ENCODE measurements at places on chromosomes 13 and 19.

- DNase-seq = no peak
These were observed 3.2 kb upstream of the GP6 start for GRCh38 chr19:55041244-55041626.

DNA sequence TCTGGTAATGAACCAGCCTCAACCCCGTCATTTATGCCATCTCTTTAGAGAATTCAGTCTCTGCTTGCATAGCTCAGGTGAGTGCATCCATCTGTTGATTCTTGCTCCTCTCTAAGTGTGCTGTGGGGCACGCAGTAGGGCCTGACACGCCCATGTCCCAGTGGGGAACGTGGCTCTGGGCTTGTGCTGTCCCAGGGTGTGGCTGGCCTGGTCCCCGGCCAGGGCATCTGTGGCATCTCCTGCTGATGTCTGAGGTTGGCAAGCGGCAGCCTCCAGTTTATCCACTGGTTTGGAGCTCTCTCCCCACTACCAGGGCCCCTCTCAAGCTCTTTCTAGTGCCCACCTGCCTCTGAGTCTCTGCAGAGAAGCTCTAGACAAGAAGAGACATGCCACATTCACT is 146.6 kb upstream of the GJB6 start:
- no peak for DNase-seq

- DNase-seq = peak; percentile 82
These were observed 15.7 kb downstream of the PNPLA6 start for GRCh38 chr19:7550987-7551761.

DNA sequence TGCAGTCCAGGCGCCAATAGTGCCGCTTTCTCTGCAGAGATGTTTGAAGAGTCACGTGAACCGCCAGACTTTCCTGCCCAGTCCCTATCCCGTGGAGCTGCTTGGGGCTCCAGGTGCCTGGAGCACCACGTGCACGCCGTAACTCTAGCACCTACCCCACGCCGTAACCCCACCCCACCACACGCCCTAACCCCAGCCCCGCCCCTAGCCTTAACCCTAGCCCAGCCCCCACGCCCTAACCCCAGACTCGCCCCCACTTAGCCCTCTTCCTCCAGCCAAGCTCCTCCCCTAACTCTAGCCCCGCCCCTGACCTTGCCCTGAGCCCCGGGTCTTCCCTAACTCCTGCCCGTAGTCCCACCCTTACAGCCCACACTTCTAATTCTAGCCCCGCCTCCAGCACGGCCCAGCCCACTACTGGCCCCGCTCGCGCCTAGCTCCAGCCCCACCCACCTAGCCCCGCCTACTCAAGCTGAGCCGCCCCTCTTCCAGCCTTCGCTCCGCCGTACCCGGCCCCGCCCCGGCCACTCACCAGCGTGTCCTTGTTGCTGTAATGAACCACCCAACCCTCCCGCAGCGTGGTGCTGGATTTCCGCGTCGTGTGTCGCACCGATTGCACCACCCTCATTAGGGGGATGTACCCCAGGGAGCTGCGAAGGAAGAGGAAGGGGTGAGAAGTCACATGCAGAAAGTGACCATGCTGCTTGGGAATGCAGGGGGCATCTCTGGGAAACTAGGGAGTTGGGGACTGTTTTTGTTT is 19.5 kb downstream of the PRKD2 start:
- no peak for DNase-seq

DNA sequence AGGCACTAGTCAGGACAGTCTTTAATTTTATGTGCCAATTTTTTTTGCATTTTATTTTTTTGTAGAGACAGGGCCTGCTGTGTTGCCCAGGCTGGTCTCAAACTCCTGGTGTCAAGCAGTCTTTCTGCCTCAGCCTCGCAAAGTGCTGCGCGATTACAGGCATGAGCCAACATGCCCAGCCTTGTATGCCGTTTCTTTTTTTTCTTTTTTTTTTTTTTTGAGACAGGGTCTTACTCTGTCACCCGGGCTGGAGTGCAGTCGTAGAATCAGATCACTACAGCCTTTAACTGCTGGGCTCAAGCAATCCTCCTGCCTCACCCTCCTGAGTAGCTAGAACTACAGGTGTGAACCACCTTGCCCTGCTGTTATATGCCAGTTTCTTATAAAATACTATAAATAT is 26.4 kb downstream of the BORA start:
- DNase-seq = no peak

DNA sequence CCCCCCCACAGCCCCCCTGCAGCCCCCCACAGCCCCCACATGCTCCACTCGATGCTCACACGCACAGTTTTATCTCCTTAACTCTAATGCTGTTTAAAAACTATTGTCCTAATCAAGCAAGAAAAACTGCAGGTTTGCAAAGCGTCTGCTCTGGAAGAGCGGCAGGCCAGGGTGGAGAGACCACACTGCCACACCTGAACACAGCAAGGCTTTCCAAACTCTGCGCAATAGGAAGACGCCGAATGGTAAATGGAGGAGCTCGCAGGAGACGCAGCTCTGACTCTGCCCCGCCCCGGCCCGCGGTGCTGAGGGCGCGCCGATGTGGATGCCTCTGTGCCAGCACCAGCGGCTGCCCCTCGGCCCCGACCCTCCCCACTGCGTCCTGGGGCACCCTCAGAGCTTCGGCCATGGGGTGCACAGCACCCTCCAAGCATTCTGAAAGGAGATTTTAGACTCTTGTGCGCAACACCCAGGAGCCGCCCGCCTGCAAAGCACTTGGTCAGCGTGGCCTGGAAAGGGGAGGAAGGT is 32.4 kb downstream of the RASA3 start:
- DNase-seq = peak; percentile 79

DNA sequence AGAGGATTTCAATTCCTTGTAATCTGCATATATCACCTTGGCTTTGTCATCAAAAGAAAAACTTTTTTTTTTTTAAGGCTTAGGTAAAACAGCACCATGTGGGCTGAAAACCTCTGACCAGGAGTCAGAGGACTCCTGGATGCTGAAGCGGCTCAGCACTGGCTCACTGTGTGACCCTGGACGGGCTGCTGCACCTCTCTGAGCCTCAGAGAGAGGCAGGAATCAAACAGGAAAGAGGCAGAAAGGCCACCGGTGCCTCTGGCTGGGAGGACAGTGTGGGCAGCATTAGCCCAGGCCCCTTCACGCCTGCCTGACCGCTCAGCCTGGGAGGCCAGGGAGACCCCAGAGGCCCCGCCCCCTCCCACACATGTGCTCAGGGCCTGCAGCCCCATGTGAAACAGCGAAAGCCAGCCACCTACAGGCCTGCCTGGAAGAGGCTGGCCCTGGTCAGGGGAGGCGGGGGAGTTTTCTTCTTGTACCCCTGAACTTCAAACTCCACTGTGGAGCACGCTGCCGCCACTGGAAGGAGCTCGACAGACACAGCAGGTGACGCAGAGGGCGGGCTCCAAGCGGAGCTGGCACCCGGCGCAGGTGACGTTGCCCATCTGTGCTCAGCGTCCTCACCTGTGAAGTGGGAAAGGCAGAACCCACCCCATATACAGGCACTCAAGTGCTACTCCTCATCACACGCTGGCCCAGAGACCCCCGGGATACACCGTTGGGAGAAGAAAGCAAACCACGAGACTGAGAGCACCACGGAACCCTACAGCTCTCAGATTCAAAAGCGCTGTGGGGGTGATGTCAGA is 39.7 kb downstream of the MLLT1 start:
- no peak for DNase-seq

DNA sequence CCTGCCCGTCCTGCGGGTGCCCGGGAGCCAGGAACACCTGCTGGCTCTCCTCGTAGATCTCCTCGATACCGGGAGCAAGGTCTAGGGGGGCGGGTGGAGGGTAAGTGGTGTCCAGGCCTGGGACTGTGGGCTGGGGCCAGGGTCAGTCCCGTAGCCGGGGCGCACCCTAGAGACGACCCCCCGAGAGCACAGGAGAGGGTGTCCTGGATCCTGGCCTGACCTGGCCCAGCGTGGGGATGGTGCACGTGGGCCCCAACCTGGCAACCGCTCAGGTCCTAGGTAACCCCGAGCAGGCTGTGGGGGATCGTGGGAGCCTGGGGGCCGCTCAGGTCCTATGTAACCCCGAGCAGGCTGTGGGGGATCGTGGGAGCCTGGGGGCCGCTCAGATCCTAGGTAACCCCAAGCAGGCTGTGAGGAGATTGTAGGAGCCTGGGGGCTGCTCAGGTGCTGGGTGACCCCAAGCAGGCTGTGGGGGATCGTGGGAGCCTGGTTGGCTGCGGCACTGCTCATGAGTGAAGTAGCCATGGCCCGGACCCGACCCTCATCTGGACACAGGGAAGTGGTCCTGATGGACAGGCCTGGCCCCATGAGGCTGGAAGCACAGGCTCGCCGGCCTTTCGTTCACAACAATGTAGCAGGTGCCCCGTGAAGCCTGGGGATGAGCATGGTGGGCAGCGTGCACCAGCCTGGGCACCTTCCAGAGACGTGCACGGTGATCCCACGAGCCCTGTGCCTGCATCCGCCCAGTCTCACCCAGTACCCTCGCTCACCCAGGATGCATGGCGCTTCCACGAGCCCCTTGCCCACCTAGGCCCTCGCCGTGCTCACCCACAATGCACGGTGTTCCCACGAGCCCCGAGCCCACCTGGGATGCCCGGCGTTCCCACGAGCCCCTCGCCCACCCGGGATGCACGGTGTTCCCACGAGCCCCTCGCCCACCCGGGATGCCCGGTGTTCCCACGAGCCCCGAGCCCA is 6.2 kb downstream of the GPX4 start:
- no peak for DNase-seq

DNA sequence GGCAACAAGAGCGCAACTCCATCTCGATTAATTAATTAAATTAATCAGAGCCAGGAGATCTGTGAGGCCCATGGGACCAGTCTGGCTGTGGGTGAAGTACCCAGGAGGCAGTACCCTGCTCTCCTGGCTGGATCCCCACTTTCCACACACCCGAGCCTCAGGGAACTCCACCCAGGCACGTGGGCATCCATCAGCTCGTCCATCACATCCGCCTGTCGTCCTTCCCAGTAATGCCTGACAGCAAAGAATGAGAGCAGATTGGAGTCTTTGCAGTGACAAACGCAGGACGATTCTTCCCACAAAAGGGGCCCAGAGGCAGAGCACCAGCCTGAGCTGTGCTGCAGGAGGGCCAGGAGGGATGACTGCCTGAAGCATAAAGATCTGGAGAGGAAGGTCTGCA is 35.8 kb downstream of the VSTM2B start:
- no peak for DNase-seq

DNA sequence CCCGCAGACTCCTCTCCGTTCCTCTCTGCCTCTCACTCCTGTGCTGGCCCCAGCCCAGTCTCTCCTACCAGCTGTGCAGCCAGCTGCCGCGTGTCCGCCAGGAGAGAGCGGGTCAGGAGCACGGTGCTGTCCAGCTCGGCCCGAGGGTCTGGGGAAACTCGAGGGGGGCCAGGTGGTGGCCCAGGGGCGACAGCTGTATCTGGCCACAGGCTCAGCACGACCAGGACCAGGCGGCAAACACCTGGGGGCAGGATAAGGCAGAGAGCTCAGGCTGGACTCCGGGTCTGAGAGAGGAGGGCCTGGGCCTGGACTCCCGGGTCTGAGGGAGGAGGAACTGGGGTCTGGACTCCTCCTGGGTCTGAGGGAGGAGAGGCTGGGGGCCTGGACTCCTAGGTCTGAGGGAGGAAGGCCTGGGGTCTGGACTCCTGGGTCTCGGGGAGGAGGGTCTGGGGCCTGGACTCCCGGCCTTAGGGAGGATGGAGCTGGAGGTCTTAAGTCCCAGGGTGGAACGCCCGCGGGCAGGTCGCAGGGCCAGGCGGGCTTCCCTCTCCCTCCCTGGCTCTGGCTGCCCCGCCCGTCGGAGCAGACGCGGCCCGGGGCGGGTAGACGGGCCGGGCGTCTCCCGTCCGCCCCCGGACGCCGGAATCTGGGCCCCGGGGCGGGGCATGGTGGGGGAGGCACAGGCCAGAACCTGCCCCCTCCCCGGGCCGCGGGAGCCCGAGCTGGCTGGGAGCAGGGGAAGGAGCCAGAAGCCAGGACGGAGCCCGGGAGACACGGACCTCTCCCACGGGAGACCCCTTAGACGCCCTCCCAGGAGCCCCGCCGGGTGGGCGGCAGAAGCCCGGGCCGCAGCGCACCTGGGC is 1.3 kb downstream of the IL11 start:
- peak; percentile 63 for DNase-seq

DNA sequence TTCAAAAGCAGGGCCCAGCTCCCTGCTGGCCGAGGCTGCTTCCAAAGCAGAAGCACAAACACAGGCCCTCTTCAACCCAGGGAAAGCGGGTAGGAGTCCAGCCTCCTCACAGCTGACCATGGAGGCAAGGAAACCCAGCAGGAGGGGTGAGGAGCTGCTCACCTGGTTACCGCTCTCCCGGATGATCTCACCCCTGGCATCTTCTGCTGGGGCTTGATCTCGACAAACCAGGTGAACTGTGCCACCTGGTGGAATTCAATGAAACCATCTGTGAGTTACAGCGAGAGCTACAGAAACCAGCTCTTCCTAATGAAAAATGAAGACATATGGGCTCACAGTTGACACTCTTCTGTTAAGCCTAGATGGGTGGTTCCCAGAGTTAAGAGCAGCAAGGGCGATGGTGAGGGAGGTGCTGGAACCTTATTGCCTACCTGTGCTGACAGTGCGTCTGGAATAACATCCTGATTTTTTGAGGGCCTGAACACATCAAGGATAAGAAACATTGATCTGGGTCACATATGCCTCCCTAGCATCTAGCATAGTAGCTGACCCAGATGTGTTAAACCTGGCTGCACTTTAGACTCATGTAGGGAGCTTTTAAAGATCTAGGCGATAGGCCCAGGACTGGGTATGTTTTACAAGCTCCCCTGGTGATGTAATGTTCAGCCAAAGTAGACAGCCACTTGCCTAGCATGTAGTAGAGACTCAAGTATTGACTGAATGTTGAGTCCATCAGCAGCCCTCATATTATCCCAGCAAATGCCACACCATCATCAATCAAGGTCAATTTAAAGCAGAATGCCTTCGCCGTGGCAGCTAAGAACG is 6.1 kb downstream of the DHRS12 start:
- DNase-seq = peak; percentile 46

- no peak for DNase-seq
These were observed 112.2 kb downstream of the IER2 start for GRCh38 chr19:13262450-13262849.

GRCh38 chr13:59746291-59746962 is 417.3 kb downstream of the DIAPH3 start:
- DNase-seq = no peak

DNA sequence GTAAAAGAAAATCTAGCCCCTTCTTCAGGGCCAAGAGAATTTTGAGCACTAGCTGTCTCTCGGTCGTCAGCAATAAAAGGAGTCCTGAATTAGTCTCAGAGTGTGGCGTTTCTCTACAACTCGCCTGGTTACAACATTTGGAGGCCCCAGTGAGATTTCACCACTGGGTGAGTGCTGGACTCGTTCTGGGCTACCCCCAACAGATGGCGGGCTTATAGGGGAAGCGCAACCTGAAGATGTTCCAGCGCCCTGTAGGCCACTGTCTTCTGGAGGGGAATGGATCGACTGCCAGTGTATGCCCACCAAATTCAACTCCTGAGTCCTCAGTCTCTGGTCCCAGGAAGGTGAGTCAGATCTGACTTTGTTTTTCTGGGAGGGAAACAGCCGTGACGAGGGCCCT is 11.7 kb upstream of the ZNF181 start:
- DNase-seq = no peak

GRCh38 chr19:20662421-20663105 is 1.2 kb upstream of the ZNF626 start:
- DNase-seq = no peak

Data from 8988T (cell line).